Spinal cord (tissue), 10 donors: ENCODE measurements at places on chromosomes 3 and 15. TPM values are rescaled to one million over a fixed set of nuclear protein-coding genes. Genes with fewer than 3 reads are reported as not detected.

- no peak for DNase-seq
Observed at GRCh38 chr3:13792512-13793371, 87.1 kb downstream of the WNT7A start.

Gene CX3CR1
- 42.1 TPM for total RNA-seq

Gene EFCC1
- 0.89 TPM for total RNA-seq

- DNase-seq = no peak
Observed at GRCh38 chr3:128942161-128942952, 51.5 kb downstream of the CFAP92 start.

Gene NKIRAS1
- total RNA-seq = 45.8 TPM

Gene TLR9
- total RNA-seq = 0.11 TPM

- DNase-seq = no peak
Observed at GRCh38 chr3:32292085-32292796, 53.8 kb downstream of the CMTM8 start.

Gene SLC7A14
- total RNA-seq = 8.2 TPM

GRCh38 chr15:29207027-29207757 is 62.4 kb downstream of the NSMCE3 start:
- no peak for DNase-seq

Gene COL7A1
- total RNA-seq = 8.4 TPM

DNA sequence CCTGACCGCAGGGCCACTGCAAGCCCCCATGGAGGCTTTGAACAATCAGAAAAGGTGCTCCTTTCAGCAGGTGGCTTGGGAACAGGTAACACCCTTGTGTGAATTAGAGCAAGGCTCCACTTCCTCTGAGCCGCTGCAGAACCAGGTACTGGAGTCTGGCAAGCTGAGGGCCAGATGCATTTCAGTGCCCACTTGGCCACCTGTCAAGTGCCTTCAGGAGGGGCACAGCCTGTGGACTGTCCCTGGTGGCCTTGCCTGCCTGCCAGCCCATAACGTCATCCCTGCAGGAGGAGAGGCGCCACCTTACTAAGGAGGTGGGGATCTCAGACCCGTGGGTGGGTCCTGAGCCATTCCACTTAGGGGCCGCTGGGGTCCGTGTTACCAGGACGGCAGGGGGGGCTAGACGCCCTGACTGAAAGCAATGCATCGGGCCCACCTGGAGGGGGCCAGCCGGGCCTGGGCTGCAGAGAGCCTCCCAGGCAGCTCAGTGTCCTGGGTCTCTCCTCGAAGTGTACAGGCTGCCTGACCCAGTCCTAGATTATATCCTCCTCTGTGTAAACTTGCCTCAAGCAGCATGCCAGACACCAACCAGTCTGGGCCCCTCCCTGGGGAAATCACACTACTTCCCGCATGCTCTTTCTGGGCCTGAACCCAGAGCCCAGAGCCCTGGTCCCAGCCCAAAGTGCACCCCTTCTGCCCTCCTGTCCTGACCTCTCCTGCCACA is 16.1 kb downstream of the SPTBN5 start:
- no peak for DNase-seq

- DNase-seq = no peak
Observed at GRCh38 chr15:59236394-59236793, 29.8 kb downstream of the LDHAL6B start.

Gene CFAP91
- total RNA-seq = 18.3 TPM

DNA sequence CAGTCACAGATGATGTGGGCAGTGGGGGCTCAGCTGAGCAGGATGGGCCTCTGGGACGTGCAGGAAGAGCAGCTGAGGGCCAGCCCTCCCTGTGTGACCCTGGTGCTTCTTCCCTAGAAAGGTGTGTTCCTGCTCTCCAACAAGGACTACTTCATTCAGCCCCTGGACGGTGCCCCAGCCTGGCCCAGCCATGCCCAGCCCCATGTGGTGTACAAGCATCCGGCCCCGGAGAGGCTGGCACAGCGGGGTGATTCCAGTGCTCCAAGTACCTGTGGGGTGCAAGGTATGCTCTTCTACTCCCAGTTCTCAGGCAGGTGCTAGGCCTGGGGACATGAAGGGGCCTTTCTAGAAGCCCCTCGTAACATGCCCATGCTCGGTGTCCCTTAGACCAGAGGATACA is 38.3 kb downstream of the SAXO2 start:
- DNase-seq = no peak

Gene TTBK2
- total RNA-seq = 64.4 TPM

DNA sequence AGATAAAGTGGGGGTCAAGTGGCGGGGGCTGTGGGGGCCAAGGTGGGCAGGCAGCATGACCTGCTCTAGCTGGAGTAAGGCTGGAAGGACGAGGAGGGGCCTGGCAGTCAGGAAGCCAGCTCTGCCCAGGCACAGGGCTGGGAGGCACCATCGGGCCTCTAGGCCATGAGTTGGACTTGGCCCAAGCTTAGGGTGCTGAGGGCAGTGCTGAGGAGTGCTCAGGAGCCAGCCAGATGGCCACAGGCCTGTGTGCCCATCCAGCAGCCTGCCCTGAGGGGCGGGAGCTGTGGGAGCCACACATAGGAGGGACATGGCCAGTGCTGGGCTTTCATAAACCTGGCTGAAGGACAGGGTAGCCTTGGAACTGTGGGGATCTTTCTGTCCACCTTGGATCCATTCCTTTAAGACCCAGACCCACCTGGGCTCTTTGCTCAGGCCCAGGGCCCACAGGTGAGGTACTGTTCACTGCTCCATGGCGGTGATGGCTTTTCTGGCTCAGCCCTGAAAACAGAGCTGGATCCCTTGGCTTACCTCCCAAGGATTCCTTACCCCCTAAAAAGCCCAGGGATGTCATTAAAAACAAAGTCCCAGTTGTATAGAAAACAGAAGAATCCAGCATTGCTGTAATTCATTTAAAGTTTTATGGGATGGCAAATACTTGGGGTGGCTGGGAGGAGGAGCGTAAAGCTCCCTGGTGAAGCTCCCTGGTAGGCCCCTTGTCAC is 137.0 kb downstream of the DNAJB8 start:
- no peak for DNase-seq

Gene IMPG2
- total RNA-seq = 1.5 TPM

GRCh38 chr15:57320631-57321220 is 55.6 kb upstream of the CGNL1 start:
- DNase-seq = no peak

Gene CPEB1
- total RNA-seq = 5.1 TPM

GRCh38 chr3:179236669-179237301 is 14.1 kb downstream of the KCNMB3 start:
- DNase-seq = no peak

DNA sequence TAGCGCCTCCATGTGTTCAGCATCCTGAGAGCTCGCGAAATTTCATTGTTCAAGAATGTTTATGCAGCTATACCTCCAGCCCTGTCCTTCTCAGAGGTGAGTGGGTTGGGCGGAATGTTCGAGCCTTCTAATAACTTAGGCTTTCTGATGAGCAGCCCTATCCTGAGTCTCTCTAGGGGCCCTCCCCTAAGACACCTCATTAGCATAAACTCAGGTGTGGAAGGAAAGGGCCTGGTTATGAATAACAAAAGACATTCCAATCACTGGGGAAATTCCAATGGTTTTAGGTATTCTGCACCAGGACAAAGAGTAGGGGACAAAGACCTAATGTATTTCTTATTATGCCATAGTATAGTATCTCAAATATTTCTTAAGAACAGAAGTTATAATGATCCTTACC is 138.1 kb upstream of the PDZRN3 start:
- no peak for DNase-seq

DNA sequence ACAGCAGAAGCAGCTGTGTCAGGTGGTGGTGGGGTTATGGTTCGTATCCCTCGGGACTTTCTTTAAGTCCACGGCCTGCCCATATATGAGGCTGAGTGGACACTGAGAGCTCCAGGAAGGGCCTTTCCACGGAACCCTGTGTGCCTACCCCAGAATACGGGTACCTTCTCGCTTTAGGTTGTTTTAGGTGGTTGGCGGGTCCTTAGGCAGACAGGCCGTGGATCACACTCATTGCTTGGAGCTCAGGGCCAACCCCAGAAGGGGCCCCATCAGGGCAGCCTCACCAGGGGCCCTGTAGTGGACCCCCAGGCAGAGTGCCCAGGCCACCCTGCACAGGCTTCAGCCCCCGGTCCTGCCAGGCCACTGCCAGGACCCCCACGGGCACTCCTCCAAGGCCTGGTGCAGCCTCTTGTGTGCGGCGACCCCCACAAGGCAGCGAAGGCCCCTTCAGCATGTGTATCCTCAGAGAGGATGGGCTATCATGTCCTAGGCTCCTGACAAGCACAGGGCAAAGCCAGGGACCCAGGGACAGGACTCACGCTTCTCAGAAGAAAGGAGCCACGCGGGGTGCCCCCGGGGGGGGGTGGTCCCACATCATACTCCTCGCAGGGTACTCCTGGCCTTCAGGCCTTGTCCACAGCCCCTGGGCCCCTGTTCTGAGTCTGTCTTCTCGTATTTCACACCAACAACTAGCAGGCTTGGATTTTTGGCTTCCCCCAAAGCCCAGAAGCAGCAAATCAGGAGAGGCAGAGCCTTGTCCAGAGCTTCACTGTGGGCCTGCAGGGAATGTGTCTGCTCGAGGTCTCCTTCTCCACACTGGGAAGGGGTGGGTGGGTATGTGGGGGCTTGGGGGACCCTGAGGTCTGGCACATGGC is 93.4 kb downstream of the LRRK1 start:
- no peak for DNase-seq

- peak; percentile 59 for DNase-seq
Observed at GRCh38 chr3:2921903-2922302, 188.3 kb downstream of the IL5RA start.

- no peak for DNase-seq
Observed at GRCh38 chr3:132787616-132788300, 65.5 kb upstream of the NPHP3 start.

GRCh38 chr15:81117136-81117535 is 16.9 kb upstream of the CFAP161 start:
- DNase-seq = no peak

Gene CAMK2N2
- total RNA-seq = 9.6 TPM

DNA sequence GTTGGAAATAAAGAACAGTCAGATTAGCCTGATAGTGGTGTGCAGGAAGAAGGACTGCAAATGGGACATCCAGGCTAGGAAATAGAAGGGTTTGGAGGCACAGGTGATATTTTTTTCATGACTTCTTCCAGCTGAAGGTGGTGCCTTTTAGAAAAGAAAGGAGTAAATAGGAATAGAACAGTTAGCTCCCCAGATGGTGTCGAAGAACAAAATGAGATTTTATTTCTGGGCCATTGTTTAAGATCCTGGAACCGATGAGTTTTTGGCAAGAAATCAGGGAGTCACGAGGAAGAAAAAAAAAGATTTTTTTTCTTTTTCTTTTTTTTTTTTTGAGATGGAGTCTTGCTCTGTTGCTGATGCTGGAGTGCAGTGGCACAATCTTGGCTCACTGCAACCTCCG is 9.8 kb upstream of the NCK1 start:
- DNase-seq = no peak

Gene MINAR1
- total RNA-seq = 15.3 TPM

DNA sequence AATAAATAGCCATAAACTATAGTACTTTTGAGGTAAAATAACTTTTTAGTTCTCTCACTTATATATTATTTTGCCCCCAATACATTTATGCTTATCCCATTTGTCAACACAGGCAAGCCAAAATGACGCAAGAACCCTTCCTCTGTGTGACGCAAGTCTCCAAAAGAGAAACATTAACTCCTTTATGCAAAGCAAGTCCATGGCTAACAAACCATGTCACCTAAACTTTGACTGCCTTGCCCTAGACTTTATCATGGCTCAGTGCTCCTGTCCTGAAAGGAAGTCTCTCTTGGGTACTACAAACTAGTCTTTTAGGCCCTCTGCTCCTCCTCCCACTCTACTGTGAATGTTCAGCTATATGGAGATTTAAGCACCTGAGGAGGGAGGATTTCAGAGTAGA is 230.5 kb downstream of the UNC13C start:
- DNase-seq = no peak

- no peak for DNase-seq
Observed at GRCh38 chr3:119559441-119559963, at the start of gene CD80. Gene CD80 (minus strand): TSS chr3:119559614. CDS start chr3:119557728, 1,886 bp downstream.

Gene EPHA3
- total RNA-seq = 44.6 TPM

DNA sequence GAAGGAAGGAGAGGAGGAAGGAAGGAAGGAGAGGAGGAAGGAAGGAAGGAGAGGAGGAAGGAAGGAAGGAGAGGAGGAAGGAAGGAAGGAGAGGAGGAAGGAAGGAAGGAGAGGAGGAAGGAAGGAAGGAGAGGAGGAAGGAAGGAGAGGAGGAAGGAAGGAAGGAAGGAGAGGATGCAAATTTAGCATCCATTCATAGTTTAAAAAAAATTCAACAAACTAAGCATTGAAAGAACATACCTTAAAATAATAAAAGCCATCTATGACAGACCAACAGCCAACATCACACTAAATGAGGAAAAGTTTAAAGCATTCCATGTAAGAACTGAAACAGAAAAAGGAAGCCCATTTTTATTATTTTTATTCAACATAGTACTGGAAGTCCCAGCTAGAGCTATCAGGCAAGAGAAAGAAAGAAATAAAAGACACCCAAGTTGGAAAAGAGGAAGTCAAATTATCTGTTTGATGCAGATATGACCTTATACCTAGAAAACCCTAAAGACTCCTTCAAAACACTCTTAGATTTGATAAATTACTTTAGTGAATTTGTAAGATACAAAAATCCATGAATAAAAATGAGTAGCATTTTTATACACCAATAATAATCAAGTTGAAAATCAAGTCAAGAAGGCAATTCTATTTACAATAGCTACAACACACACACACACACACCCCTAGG is 52.2 kb upstream of the FXR1 start:
- no peak for DNase-seq

Gene DCLK3
- total RNA-seq = 3.0 TPM

Gene GLDN
- total RNA-seq = 34.7 TPM

DNA sequence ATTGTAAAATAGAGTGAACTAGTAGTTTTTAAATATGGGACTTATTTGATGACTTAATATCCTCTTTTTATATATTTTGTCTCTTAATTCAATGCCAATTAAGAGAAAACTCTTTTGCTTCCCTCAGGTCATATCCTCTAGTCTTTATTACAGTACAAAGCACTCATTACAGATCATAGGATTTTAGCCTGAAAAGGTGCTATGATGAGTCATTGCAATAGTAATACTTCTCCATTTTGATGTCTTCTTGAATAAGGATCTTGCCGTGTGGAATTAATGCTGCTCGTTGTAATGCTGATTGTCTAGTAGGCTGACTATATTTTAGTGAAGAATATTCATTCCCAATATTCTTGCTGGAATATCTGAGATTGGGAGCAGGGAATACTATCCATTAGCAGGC is 612.2 kb upstream of the GOLIM4 start:
- DNase-seq = no peak

Gene STX19
- total RNA-seq = 0.20 TPM

- DNase-seq = no peak
Observed at GRCh38 chr15:48345516-48345915, 14.3 kb downstream of the DUT start.
